Stimulated activated CD4-positive, alpha-beta T cell treated with anti-CD3 and anti-CD28 coated beads, Interleukin-1b, Interleukin-23, amount 100 ng/mL, for 1 hour (primary cell): ENCODE measurements at places on chromosomes 5 and 9.

DNA sequence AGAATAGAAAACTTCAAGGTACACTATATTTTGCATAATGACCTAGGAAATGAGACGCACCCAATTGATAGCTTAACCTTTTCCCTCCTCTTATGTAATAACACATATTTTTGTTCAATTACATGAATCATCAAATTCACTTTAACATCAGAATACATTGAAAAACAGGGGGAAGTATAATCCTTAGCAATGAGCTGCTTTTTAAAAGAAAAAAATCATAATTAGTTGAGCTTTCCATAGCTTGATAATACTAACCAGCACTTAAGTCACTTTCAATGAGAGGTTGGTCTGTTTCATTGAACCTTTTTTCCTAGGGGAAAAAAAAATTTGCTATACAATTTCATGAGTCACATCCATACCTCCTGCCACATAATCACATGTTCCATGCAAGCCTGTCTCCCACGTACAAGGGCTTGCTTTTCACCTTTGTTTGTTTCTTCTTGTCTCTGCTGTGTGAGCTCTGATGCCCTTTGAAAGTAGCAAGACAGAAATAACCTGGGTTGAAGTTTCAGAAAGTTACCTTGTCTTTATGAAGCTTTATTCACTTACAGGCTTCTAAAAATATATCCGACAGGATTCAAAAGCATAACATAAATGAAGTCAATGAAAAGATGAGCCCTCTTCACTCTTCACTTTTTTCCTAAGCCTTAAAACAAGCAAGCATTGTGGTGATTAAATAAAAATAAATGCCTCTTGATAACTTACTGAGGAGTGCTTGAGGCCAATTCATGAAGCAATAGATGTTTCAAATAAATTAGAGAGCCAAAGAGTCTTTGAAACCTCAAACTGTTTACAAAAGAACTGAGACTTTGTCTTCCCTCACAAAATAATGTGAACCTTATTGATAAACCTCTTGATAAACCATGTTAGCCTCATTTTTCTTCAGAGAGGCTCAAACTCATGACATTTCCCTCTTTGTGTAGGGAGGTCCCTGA lies 108.5 kb downstream of the FEM1C start:
- DNase-seq, result no peak

DNA sequence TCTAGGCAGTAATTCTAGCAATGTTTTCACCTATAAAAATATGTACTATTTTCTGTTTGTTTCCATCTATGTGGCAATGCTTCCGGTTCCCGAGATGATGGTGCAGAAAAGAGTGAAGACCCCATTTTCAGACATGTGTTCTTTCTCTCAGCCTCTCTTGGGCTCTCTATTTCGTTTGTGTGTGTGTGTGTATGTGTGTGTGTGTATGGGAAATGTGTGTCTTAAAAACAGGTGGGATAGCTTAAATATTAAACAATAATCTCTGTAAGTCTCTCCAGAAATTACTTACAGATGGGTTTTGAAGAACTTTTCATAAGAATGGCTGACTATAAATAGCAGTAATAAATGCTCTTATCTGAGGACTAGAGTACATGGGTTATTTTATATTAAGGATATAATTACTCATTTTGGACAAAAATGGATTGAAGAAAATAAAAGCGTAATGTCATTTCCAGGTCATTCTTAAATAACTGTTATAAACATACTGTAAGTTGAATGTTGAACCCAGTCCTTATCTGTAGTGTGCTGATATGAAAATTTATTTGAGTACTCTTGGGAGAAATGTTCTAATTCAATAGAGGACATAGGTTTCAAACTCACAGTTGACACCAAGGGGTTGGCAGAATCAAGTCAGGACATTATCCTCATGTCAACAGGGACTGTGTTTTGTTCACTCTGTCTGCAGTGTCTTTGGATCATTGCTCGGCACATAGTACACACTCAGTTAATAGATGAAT lies 31.1 kb downstream of the PCSK5 start:
- no peak for DNase-seq

GRCh38 chr9:87898151-87898550 lies 15.5 kb downstream of the SPATA31E1 start:
- DNase-seq, result no peak

DNA sequence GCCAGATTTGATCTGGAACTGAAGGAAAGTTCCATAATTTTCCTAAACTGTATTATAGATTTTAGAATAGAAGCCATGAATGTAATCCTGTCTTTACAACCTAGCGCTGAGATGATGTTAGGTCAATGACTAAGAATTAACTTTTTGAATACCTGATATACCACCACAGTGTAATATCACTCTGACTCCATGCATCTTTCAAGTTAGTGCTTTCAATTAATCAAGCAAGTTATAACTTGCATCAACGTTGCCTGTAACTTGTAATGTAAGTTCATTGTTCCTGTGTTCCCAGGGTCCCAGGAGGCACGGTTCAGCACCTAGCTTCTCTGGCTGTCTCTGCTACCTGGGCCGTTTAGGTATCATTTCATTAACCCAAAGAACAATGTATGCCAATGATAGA lies 139.3 kb downstream of the CSNK1G3 start:
- no peak for DNase-seq

DNA sequence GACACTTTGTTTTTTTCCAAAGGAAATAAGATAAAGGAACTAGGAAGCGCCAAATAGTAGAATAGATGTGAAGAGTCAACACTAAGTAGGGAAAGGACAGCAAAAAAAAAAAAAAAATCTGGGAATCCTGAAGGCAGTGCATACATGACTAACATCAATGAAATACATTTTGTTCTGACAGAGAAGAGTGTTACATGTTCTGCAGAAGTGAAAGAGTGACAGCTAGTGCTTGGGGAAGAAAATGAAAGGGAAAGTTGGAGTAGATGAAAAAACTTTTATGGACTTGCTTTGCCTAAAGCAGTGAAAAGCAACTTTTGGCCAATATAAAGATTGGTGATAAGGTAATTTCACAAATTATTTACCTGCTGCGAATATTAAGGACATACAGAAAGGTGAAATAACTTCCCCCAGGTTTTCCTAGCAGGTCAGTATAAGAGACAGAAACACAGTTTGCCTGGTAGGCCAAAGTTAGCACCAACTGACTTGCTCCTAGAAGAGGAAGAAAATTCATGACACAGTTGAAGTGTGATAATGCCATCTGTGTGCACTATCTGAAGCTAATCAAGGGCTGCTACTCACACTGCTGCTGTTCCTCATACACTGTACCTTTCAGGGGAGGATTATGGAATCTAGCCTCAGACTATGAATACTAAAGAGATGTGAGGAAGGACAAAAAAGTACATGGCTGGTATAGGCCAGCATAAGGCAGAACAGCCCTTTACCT lies 38.6 kb downstream of the RANBP6 start:
- DNase-seq, result no peak

DNA sequence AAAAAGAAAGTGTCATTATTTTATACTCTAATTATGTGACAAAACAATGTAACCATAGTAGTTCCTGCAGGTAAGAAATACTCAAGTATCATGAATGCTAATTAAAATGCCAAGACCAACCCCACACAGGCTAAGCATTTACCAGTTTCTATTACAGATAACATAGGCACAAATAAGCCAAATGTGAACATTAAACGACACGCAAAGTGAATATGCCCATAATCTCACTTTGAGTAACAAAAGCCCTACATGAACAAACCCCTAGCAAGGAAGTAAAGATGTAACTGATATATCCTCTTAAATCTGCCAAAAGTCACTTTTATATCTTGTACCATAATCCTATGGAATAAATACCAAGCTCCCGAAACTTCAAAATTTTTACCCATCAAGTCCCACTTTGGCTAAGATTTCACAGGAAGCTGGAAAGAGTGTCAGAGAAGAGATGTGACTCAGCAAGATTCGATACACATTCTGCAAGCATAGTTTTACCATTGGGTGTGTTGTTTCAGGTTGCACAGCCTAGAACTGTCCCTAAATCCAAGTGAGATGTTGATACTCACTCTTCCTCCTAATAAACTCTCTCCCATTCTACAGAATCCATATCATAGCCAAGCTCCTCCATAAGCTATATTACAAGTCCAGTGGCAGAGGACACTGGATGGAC lies 28.8 kb downstream of the TRPM6 start:
- DNase-seq, result no peak

DNA sequence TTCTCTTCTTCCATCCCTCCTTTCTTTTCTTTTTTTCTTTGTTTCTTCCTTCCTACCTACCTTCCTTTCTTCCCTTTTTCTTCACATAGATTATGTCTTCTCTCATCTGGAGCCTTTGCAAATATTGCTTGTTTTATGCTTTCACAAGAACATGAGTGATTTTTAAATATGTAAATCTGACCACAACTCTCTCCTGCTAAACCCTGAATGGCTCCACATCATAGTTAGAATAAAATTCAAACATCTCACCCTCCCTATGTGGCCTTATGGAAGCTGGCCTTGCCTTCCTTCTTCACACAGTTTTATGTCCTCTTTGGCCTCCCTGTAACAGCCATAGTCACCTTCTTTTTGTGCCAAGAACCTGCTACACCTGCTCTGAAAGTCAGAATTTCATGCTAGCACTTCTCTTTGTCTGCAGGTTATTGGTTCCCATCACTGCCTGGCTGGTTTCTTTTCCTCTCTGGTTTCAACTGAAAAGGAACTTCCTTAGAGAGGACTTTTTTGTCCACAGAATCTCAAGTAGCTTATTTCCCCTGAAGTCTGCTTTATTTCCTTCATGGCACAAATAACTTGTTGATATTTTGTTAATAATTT lies 114.3 kb upstream of the TNC start:
- no peak for DNase-seq

DNA sequence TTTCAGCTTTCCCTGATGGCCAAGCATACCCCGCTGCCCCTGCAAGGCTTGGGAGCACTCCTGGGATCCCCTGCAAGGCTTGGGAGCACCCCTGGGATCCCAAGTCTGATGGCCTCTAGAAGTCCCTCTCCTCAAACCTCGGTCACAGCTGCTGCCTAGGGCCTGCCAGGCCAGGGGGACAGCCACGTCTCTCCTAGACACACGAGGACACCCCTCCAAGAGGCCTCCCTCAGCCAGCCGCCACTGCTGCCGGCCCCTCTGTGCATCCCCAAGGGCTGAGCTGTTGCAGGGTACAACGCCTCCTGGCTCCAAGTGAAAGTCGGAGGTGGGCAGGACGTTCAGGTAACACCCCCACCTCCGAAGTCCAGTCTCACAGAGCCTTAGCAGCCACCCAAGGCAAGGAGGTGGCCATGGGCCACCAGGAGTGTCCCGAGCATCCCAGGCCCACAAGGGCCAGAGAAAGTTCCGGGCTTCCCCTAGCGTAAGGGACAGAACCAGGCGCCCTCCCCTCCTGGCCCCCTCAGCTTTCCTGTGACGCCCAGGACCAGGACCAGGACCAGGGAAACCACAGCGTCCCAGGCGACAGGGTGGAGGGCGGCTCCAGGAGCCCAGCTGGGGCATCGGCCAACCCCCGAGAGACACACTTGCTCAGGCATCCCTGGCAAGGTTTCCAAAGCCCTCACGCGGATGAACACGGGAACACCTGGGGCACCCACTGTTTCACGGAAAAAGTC lies 17.3 kb upstream of the SLC12A7 start:
- no peak for DNase-seq

DNA sequence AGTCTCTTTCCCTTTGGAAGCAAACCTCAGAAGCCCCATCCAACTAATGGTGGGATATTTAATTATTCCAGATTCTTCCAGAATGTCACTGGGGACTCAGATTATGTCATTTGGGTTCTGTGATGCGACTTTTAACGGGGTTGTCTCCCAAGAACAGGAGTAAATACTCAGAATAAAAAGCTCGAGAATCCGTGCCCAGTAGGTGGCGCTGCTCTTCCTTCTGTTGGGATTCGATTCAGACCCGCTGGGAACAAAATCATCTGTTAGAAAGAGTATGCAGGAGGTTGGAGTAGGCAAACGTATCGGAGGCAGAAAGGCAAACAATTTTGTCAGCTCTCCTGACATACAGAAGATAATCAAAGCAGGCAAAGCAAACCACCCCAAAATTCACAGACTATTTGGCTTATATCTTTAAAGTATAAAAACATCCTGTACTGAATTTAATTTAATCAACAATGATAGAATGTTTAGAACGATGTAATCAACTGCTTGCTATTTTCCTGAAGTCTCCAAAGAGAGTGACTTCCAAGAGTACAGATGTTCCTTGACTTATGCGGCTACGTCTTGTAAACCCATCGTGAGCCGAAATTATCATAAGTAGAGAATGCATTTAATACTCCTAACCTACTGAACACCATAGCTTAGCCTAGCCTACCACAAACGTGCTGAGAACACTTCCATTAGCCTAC lies 169.8 kb upstream of the RAI14 start:
- DNase-seq, result peak; percentile 10
